ENCODE measurements at places on chromosomes 3 and 15. TPM values are rescaled to one million over a fixed set of nuclear protein-coding genes. Genes with fewer than 3 reads are reported as not detected.
A peak's percentile ranks its signal among the peaks of the same experiment; 100 is the strongest.

DNA sequence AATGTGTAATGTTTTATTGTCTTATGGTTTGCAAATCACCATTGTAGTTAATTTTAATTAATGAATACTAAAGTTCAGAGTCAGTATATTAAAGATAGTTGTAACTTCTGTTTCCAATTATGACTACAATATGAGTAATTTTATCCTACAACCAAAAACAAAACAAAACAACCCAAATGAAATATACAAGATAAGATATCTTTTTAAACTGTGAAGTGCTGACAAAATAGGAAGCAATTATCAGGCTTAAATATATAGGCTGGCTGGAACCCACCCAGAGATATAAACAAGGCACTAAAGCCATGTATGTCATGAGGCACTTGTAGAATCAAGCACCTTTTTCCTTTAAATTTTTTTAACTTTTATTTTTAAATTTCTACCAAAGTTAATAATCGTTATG, 108.6 kb upstream of the LRRFIP2 start:
- no peak overlapping the region for H3K27ac ChIP-seq
- H3K36me3 ChIP-seq: peaks cover 71% of the 10 kb centered on the region
- H3K4me3 ChIP-seq: no peak overlapping the region
- no peaks in the 10 kb centered on the region for H3K27me3 ChIP-seq
- no peaks in the 10 kb centered on the region for H3K4me1 ChIP-seq

GRCh38 chr3:11948331-11948730, 55.9 kb upstream of the SYN2 start:
- H3K27me3 ChIP-seq: no peaks in the 10 kb centered on the region
- no peaks in the 10 kb centered on the region for H3K4me1 ChIP-seq
- no peaks in the 10 kb centered on the region for H3K36me3 ChIP-seq
- no peak overlapping the region for H3K27ac ChIP-seq

DNA sequence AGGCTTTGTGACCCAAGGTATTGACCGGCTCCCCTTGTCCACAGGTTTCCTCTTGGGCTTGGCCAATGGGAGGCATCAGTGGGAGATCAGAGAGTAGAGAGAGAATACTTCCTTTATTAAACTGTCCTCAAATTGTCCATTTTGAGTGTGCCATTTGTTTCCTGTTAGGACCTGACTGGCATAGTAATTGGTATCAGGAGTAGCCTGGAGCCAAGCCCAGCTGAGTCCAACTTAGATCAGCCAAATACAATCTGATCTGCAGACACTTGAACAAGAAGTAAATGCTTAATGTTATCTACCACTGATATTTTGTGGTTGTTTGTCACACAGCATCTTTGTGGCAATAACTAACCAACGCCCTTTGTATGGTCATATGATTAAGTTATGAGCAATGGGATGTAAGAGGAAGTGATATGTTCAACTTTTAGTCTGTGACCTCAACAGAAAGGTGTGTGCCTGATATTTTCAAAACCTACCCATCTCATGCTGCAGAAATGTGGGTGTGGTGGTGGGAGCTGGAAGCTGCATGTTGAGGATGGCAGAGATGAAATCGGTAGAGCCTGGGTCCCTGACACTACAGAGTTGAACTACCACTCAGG, 13.3 kb downstream of the MYD88 start:
- H3K4me3 ChIP-seq: no peak overlapping the region
- no peak for DNase-seq
- no peak overlapping the region for H3K27ac ChIP-seq
- H3K36me3 ChIP-seq: no peaks in the 10 kb centered on the region
- no peaks in the 10 kb centered on the region for H3K4me1 ChIP-seq

- peak; percentile 45 for DNase-seq
- no peaks in the 10 kb centered on the region for H3K27me3 ChIP-seq
- no peaks in the 10 kb centered on the region for H3K36me3 ChIP-seq
- no peaks in the 10 kb centered on the region for H3K4me1 ChIP-seq
- no peak overlapping the region for H3K4me3 ChIP-seq
Measured at GRCh38 chr15:48352474-48353072, 21.3 kb downstream of the DUT start.

- H3K27ac ChIP-seq: no peak overlapping the region
- H3K36me3 ChIP-seq: no peaks in the 10 kb centered on the region
- no peak for DNase-seq
- no peaks in the 10 kb centered on the region for H3K27me3 ChIP-seq
- no peak overlapping the region for H3K4me3 ChIP-seq
Measured at GRCh38 chr15:76812381-76812780, 92.8 kb downstream of the SCAPER start.

DNA sequence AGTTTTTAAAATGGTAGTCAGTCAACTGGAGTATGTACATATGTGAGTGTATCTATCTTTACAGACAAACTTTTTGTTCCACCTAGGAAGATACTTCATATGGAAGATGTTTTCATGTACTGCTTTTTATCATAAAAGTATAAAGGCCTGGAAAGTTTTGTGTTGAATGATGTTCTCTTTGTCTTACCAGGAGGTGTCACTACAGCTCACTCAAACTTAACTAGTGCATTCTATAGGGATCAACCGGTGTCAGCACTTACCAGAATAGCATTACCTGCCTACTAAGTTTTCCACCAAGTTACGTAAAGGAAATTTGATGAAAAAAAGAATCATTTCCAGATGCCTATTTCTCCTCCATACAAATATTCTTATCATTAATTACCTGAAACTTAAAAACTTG, 522.6 kb upstream of the SEMA6D start:
- no peak overlapping the region for H3K4me3 ChIP-seq
- no peak overlapping the region for H3K27ac ChIP-seq
- no peaks in the 10 kb centered on the region for H3K4me1 ChIP-seq

DNA sequence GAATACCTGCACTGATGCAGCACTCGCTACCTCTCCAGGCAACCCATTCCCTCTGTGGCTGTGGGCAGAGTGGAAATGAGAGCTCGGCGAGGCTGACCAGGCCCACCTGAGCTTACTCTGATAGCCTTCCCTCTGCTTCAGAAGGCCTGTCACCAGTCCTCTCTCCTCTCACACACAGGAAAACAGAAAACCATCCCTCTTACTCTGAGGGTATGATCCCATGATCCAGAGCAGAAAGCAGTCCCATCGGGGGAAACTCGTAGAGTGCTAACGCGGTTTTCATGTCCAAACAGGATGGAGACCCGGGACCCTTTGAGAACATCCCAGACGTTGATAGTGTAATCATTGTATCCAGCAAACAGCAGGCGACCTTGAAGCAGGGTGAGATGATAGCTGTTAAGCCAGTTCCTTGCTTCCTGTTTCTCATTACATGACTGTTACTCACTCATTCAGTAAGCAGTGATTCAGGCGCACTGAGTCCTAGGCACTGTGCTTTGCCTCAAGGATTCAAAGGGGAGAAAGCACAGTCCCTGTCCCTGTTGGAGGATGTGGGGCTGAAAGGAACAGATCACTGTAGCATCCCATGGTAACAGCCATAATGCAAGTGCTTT, 11.8 kb upstream of the BCL2L10 start:
- no peak overlapping the region for H3K27ac ChIP-seq
- no peak for DNase-seq
- no peaks in the 10 kb centered on the region for H3K27me3 ChIP-seq

- no peak overlapping the region for H3K4me3 ChIP-seq
- H3K27ac ChIP-seq: no peak overlapping the region
- no peaks in the 10 kb centered on the region for H3K36me3 ChIP-seq
- no peak for DNase-seq
Measured at GRCh38 chr15:70514251-70514650, 249.1 kb downstream of the UACA start.

DNA sequence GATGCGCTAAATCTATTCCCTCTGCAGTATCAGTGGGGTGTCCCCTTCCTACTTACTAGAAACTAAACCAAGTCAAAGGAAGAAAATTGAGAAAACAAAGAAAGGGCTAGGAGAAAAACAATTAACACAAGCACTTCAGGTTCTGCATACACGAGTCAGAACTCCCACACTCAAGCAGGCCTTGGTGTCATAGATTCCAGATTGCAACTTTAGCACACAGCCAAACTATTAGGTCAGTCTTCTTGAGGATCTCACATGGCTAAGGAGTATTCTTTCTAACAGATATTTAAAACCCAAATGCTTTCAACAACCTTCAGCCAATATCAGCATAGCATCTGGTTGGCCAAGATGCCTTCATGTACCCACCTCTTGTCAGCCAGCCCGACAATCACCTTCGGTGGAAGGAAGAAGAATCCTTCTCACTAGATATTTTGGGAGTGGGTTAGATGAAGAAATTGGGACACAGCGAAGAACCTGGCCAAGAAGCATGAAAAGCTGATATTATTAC, 340.0 kb downstream of the VPS13C start:
- H3K27ac ChIP-seq: no peak overlapping the region
- H3K4me1 ChIP-seq: no peaks in the 10 kb centered on the region
- H3K4me3 ChIP-seq: no peak overlapping the region

DNA sequence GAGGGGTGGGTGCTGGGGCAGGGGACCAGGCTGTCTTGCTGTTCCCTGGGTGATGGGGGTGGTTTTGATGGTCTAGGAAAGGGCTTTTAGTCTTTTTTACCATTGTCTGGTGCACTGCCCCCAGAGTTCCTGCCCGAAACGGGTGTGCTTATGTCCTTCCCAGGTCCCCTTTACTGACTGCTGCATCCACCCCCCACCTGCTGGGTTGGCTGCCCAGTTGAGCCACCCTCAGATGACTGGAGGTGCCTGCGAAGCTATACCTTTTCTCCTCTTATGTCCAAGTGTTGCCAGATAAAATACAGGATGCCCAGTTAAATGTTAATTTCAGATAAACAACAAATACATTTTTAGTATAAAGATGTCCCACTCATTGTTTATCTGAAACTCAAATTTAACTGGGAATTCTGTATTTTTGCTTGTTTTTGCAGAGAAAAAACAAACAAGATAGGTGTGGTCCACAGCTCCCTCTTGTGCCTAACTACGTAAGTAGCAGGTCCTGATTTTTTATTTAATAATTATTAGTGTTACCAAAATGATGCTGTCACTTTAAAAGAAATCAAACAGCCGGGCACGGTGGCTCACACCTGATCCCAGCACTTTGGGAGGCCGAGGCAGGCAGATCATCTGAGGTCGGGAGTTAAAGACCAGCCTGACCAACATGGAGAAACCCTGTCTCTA, 6.1 kb upstream of the RPP14 start:
- no peak for DNase-seq
- H3K27me3 ChIP-seq: peaks cover 39% of the 10 kb centered on the region
- no peaks in the 10 kb centered on the region for H3K4me1 ChIP-seq
- no peak overlapping the region for H3K4me3 ChIP-seq
- H3K36me3 ChIP-seq: no peaks in the 10 kb centered on the region

GRCh38 chr3:149625795-149626194, 32.0 kb downstream of the WWTR1 start:
- no peak for DNase-seq
- H3K4me3 ChIP-seq: no peak overlapping the region
- no peaks in the 10 kb centered on the region for H3K27me3 ChIP-seq
- peak overlapping the region; percentile 23 for H3K27ac ChIP-seq
- no peaks in the 10 kb centered on the region for H3K36me3 ChIP-seq

DNA sequence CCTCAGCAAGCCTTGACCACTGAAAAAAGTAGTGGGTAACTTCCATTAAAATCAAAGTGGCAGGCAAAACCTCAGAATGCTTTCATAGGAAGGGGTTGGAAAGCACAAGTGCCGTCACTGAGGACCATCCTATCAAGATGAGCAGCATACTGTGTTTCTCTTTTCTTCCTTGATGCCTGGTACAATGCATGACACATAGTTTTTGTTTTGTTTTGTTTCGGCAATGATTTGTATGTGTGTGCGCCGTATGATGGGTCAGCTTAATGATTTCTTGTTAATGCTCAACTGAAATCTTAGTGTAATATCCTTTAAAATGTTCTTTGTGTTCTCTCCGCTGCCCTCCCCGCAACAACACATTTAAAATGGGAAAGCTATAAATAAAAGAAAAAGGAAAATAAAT, 476.4 kb upstream of the KCNMB2 start:
- H3K27me3 ChIP-seq: no peaks in the 10 kb centered on the region
- H3K4me1 ChIP-seq: peaks cover 4% of the 10 kb centered on the region
- DNase-seq: no peak
- H3K36me3 ChIP-seq: no peaks in the 10 kb centered on the region

DNA sequence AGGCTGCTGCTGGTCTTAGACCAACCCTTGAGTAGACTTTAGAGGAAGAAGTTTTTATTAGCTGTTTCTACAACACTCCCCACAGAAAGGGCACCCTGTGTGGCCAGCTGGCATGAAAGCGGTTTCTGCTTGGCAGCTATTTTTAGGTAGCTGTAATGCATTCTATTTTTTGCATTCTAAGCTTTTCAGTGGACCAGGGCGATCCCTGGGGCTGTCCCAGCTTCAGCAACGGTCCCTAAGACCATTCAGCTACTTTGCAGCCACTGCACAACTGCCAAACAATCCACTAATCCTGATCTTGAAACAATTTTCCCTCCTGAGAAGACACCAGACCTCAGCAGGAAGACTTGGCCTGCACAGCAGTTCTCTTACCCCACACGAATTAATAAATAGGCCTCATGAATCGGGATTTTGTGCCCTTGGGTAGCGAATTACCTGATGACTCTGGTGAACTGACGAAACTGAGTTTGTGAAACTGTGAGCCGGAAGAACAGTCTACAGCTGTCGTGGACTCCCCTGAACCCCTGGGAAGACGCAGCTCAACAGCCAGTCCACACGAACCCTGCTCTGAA, 14.6 kb upstream of the TFRC start:
- DNase-seq: no peak
- H3K4me3 ChIP-seq: no peak overlapping the region
- no peak overlapping the region for H3K27ac ChIP-seq
- H3K36me3 ChIP-seq: no peaks in the 10 kb centered on the region
- no peaks in the 10 kb centered on the region for H3K27me3 ChIP-seq
- peaks cover 36% of the 10 kb centered on the region for H3K4me1 ChIP-seq

DNA sequence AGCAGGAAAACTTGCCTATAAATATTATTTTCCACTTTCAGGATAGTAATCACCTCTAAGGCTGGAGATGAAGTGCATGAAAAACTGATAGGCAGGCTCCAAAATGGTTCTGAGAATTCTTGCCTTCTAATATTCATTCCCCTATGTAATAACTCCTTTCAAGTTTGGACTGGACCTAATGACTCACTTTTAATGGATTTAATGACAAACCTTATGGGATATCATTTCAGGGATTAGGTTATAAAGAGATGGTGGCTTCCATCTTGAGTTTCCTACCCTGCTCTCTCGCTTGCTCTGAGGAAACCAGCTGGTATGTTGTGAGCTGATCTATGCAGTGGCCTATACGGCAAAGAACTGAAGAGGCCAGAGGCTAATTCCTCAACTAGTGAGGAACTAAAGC, 192.0 kb downstream of the BCHE start:
- H3K27ac ChIP-seq: no peak overlapping the region
- no peaks in the 10 kb centered on the region for H3K4me1 ChIP-seq
- no peak for DNase-seq

- H3K4me1 ChIP-seq: no peaks in the 10 kb centered on the region
- H3K36me3 ChIP-seq: peaks cover 68% of the 10 kb centered on the region
- H3K4me3 ChIP-seq: no peak overlapping the region
Measured at GRCh38 chr3:143037867-143038266, 36.5 kb downstream of the U2SURP start.

The PLAAT1 gene
- total RNA-seq: 0.26 TPM

The SPSB4 gene
- total RNA-seq: 1.3 TPM

The CMTM7 gene
- 46.7 TPM for total RNA-seq

The ZNF106 gene
- 93.1 TPM for total RNA-seq

The CLEC3B gene
- 74.0 TPM for total RNA-seq

The C3orf22 gene
- not detected for total RNA-seq

The CCDC191 gene
- total RNA-seq: 3.3 TPM

The STRIT1 gene
- not detected for total RNA-seq
